ENCODE measurements at places on chromosomes 11 and 22. TPM values are rescaled to one million over a fixed set of nuclear protein-coding genes. Genes with fewer than 3 reads are reported as not detected.

The OR8D4 gene
- total RNA-seq, result not detected

GRCh38 chr11:122690384-122690783, 34.9 kb downstream of the UBASH3B start:
- H3K36me3 ChIP-seq, result no peaks in the 10 kb centered on the region
- peaks cover 7% of the 10 kb centered on the region for H3K4me1 ChIP-seq
- H3K27me3 ChIP-seq, result no peaks in the 10 kb centered on the region
- no peak for DNase-seq
- peak overlapping the region; percentile 74 for H3K27ac ChIP-seq

- H3K4me1 ChIP-seq, result no peaks in the 10 kb centered on the region
- no peak for DNase-seq
- H3K4me3 ChIP-seq, result no peak overlapping the region
- no peak overlapping the region for H3K27ac ChIP-seq
Measured at GRCh38 chr11:7882860-7883259, 48.2 kb downstream of the OR10A6 start.

- no peaks in the 10 kb centered on the region for H3K4me1 ChIP-seq
- no peak for DNase-seq
- no peak overlapping the region for H3K27ac ChIP-seq
- no peaks in the 10 kb centered on the region for H3K36me3 ChIP-seq
Measured at GRCh38 chr11:36790526-36790925, 192.5 kb upstream of the RAG2 start.

- no peaks in the 10 kb centered on the region for H3K27me3 ChIP-seq
- peak; percentile 32 for DNase-seq
- no peaks in the 10 kb centered on the region for H3K4me1 ChIP-seq
- H3K27ac ChIP-seq, result no peak overlapping the region
Measured at GRCh38 chr11:102197670-102198139, 87.5 kb downstream of the YAP1 start.

GRCh38 chr22:26075251-26075650, 94.0 kb upstream of the SEZ6L start:
- no peaks in the 10 kb centered on the region for H3K27me3 ChIP-seq
- H3K27ac ChIP-seq, result no peak overlapping the region
- H3K36me3 ChIP-seq, result no peaks in the 10 kb centered on the region
- H3K4me3 ChIP-seq, result no peak overlapping the region
